Stimulated activated CD8-positive, alpha-beta memory T cell treated with anti-CD3 and anti-CD28 coated beads, Interleukin-15, amount 100 ng/mL, for 24 hours (primary cell): ENCODE measurements at places on chromosomes 13 and 19.

GRCh38 chr13:34708566-34709313, 233.3 kb upstream of the NBEA start:
- DNase-seq = no peak

GRCh38 chr13:92963029-92963428, 263.6 kb upstream of the GPC6 start:
- DNase-seq = no peak

DNA sequence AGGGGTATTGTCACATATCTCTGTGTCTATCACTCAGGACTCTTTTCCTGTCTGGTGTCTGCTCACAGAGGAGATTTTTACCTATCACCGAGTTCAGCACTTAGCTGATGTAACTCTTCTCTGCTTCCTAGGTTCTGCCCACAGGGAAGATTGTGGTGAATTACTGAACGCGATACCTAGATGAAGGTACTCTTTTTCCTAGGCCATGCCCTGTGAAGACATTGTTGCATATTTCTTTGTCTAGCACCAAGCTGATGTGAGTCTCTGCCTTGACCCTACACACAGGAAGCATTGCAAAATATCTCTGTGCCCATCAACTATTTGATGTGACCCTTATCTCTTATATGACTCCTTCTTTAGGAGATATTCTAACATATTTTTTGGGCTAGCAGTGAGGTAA, 72.1 kb upstream of the ZNF43 start:
- DNase-seq = no peak

DNA sequence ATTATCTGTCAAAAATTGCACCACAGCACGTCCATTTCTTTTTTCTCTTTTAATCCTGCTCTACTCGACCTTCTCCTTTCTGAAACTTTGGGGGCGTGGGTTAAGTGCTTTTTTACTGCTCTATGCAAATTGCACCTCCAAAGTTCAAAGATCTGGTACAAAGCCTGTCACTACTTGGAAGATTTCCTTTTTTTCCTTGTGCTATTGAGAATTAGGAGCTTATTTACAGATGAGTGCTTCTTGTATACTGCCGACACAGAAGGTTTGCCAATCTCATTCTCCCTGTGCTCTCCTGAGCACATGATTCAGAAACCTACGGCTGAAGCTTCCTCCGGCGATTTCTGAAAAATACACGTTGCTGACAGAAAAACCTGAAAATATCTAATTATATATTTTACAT, 94.8 kb downstream of the TEX29 start:
- no peak for DNase-seq

GRCh38 chr19:31317093-31317492, 32.1 kb downstream of the TSHZ3 start:
- no peak for DNase-seq

GRCh38 chr19:560121-560520, 12.3 kb upstream of the BSG start:
- no peak for DNase-seq

DNA sequence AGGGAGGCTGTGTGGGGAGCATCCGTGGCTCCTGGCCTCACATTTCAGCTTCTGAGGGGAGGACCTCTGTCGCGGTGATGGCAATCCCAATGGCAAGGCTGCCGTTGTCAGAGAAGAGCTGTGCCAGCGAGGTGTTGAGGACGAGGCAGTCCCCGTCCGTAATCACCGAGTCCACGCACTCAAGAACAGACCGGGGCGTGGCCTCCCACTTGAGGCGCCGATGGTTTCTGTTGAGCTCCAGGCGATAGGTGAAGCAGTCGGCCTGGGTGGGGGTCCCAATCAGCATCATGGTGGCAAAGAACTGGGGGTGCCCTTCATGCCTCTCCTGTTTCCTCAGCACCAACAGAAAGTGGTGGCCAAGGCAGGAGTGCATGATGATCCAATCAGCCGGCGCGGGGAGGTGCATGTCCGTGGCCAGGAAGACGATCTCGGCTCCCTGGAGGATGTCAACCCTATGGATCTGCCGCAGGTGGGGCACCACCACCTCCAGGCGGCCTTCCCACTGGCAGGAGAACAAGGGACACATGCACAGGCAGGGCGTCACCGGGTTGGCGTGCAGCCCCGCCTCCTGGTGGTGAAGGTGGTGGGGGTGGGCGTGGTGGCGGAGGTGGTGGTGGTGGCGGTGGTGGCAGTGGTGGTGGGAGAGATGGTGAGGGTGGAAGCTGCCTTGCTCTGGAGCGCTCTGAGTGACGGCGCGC, 68.1 kb downstream of the SIAH3 start:
- no peak for DNase-seq

GRCh38 chr19:5075597-5075996, 106.7 kb downstream of the KDM4B start:
- no peak for DNase-seq

- DNase-seq = no peak
These were observed 27.0 kb upstream of the METTL21C start for GRCh38 chr13:102721800-102722231.

DNA sequence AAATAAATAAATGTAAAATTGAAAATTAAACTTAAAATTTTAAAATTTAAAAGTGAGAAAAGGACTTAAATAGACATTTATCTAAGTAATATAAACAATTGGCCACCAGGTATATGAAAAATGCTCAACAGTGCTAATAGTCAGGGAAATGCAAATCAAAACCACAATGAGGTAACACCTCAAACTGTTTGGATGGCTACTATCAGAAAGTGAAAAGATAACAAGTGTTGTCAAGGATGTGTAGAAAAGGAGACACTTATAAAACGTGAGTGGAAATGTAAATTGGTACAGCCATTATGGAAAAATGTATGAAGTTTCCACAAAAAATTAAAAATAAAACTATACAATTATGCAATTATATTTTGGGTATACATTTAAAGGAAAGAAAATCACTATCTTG, 752.2 kb downstream of the EFNB2 start:
- DNase-seq = no peak

DNA sequence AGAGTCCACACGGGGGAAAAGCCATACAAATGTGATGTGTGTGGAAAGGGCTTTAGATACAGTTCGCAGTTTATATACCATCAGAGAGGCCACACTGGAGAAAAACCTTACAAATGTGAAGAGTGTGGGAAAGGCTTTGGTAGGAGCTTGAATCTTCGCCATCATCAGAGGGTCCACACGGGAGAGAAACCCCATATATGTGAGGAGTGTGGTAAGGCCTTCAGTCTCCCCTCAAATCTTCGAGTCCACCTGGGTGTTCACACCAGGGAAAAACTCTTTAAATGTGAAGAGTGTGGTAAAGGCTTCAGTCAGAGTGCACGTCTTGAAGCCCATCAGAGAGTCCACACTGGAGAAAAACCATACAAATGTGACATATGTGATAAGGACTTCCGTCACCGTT, 23.3 kb upstream of the ZNF233 start:
- DNase-seq = no peak

- DNase-seq = no peak
These were observed 9.4 kb downstream of the USHBP1 start for GRCh38 chr19:17255150-17255621.

DNA sequence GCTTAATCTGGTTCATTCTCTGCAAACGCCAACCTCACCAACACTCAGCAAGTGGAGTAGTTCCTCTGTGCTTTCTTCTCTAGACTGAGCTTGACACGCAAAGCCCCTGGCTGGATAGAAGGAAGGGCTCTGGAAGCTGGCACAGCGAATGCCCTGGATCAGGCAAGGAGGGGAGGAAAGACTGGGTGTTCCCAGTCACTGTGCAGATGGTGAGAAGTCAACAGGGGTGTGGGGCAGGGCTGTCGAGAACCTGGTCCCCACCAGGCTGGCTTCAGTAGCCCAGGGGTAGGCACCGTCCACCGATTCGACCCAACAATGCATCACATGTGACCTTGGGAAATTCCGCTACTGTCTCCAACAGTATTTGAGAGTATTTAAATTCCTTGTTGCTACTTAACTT, 65.5 kb downstream of the TSHZ3 start:
- no peak for DNase-seq

DNA sequence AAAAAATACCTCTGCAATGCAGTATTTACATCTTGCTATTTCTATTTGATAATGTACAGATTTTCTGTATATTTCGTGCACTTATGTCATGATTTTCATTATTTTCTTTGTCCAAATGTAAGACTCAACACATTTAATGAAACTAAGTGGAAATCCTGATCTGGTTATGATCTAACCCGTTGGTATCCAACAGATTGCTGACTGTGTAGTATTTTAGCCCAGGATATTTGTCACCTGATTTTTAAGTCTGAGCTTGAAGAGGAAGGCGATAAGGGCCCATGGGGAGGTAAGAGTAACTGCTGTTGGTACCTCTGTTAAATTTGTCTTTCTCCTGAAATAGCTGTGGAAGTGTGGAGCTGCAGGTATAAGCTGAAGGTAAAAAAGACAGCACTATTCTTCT, 45.3 kb downstream of the WASF3 start:
- no peak for DNase-seq

DNA sequence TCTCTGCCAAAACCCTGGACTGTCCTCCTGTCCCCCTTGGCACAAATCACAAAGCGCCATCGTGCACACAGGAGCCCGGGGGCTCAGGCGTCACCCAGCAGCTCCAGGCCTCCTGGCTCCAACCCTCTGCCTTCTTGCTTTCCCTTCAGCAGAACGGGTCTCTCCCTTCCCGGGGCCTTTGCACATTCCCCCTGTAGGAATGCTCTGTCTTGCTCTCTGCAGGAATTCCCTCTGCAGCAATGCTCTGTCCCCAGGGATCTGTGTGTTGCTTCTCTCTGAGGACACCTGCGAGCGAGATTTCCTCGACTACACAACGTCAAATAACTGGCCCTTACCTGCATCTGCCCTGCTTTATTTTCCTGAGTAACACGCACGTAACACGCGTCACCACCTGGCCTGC, 13.3 kb upstream of the RASA3 start:
- no peak for DNase-seq

DNA sequence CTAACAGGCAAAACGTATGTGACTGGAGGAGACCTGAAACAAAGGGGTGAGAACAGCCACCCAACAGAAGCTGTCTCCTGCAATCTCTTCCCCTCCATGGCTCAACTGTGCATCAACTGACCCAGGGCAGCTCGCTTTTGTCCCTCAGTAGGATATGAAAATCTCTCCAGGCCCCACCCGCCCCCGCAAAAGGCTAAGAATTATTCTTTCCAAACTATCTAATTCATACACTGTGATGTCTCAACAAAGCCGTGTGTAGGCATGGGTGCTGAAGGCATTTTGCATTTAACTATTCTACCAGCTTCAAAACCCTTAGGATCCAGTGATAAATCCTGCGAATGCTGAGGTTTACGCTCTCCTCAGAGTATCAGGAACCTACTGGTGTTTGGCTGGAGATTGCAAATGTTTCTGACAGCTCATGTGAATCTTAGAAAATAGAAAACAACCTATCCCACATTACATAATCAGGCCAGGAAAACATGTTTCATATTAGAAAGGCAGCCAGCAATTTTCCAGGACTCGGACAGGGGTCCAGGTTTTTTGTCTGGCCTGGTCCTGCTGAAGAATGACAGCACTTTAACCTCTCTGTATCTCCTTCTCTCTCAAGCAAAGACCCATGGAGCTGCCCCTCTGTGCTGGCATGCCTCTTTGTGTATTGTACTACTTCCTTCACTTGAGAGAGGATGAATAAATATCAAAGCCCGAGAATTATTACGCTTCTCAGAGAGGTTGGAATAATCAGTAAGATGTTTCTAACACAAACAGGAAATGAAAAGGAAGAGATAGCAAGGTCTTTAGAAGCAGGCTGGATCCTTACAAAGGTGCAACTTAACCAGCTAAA, 17.3 kb downstream of the DHRS12 start:
- DNase-seq = no peak

DNA sequence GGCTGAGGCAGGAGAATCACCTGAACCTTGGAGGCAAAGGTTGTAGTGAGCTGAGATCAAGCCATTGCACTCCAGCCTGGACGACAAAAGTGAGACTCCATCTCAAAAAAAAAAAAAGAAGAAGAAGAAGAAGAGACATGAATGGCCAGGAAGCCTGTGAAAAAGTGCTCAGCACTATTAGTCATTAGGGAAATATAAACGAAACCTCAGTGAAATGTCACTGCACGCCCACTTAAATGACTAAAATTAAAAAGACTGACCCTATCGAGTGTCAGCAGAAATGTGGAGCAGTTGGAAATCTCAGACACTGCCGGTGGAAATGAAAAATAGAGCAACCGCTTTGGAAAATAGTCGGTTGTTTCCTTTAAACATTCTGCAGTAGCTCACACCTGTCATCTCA, 5.5 kb upstream of the TYROBP start:
- DNase-seq = no peak

GRCh38 chr13:29532821-29533220, 62.7 kb downstream of the SLC7A1 start:
- no peak for DNase-seq

DNA sequence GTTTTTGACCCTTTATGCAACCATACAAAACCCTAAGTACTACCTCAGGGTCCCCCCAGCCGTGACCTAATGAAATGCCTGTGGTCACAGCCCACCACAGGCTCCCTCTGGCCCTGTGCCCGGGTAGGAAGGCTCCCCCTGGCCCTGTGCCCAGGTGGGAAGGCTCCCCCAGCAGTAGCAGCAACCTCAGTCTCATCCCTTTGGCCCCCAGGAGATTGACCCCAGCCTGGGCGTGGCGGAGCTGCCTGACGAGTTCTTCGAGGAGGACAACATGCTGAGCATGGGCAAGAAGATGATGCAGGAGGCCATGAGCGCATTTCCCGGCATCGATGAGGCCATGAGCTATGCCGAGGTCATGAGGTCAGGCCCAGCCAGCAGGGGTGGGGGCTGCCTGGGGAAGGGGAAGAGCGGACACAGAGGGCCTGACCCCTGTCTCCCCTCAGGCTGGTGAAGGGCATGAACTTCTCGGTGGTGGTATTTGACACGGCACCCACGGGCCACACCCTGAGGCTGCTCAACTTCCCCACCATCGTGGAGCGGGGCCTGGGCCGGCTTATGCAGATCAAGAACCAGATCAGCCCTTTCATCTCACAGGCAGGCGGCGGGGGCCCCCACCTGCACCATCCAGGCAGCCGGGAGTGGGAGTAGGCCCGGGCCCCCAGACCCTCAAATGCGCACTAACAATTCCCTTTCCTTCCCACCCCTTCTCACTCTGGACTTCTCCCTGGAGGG, 6.3 kb upstream of the BEST2 start:
- DNase-seq = no peak

- DNase-seq = no peak
These were observed 21.1 kb downstream of the PROSER1 start for GRCh38 chr13:39016787-39017186.

DNA sequence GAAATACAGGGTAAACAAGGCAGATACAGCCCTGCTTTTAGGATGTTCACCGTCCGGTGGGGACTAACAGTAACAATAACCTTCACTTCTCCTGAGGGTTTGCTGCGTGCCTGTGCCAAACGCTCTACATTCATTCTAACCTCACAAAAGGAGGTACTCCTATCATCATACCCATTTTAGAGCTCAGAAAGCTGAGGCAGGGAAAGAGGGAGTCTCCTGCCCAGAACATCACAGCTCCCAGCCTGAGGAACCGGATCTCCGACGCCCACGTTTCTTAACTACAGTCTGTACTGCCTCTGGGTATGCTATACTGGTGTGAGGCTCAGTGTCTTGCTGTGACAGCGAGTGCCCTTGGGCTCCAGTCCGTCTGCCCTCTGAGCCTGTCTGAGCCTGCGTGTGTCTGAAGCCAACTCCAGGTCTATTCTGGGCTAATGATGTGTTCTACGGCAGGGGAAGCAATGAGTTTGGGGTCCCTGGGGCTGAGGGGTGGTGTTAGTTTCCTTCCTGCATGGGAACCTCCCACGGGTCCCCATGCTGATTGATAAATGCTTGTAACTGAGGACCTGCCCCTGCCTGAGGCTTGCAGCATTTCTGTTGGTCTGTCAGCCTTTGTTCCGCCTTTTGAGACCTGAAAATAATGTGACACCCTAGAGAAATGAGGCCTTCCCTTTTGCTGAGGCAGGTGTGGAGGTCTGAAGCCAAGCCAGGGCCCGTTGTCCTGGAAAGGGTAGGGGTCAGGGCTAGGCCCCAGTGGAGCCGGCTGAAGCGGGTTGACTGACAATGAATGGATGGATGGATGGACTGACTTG, 4.9 kb downstream of the LIPE start:
- no peak for DNase-seq
